ENCODE measurements at places on chromosomes 4 and X.

- DNase-seq: no peak
Measured at GRCh38 chr4:80425124-80426100, 89.9 kb downstream of the CFAP299 start.

DNA sequence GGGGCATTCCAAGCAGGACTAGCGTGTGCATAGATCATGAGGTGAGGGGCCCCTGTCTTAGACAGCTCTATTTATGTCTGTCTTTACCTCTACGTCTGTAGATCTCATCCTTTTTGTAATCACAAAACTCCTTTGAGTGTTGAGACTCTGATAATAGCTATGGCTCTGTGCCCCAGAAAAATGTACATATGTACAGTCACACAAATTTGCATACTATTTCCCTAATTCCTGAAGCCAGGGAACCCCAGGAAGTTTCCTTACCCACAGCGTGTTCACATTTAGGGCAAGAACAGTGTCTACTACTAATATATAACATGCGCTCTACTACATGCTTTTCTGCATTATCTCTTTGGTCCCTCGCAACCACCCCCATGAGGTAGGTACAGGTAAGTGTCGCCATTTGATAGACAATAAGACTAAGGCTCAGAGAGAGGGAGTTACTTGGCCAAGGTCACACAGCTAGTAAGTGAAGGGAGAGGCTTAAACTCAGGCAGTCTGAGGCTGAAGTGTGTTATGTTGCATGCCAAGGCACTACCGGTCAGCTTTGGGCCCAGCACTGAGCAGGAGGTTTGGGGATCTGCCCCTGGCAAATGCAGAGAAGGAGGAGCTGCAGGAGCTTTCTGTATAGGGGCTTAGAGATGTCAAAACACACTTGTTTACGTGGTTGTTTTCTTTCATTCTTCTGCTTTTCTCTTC lies 21.0 kb upstream of the CITED1 start:
- no peak for DNase-seq

GRCh38 chrX:148681605-148682004 lies 181.2 kb downstream of the AFF2 start:
- no peak for DNase-seq

DNA sequence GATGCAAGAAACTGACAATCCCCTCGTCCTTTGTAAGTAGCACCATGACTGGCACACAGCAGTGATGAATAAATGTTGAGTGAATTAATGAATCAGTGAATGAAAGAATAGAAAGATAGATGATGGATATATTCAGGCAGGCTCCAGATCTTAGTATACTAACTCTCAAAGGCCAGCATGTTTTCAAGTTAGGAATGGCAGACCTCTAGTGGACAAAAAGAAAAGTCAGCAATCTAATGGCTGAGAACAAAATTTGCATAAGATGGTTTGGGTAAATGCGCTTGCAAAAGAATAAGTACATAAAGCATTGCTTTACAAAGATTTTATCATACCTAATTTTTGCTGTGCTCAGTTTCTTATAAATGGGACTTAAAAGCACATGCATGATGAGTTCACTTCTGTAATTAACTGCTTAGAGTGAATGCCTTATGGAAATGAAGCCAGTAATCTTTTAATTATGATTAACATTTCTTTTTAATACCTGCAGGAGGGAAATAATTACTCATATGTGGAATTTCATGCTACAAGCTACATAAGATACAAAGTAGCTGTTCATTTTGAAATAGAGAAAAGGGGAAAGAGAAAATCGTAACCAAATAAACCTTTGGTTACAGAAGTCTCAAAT lies 126.9 kb upstream of the GPRIN3 start:
- DNase-seq: peak; percentile 12

- DNase-seq: no peak
Measured at GRCh38 chrX:1442016-1442665, 10.6 kb downstream of the ASMTL start.

- DNase-seq: no peak
Measured at GRCh38 chr4:16140231-16140878, 56.5 kb upstream of the PROM1 start.

- DNase-seq: no peak
Measured at GRCh38 chrX:4193500-4194155, 480.2 kb upstream of the PRKX start.

DNA sequence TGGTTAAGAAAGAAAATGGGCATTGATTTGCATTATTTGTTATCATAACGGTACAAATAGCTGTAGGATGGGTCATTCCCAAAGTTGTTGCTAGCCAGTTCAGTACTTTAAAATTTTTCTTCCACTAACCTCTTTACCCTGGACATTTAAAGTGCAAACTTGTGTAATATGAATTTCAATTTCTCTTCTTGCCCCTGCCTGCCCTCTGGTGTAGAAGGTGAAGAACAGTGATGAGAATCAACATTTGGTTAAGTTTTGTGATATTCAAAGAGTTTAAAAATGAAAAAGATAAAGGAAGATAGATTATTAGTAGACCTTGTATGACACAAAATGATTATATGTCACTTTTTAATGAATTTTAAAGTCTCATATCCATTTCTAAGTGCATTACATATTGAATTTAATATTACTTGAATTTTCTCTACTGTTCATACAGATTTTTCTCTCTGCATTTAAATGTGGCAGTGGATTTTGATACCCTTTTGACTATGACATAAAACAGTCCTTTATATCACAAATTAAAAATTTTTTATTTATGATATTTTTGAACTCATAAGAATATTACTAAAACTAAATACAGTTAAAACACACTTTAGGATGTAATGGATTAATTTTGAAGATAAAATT lies 337.7 kb downstream of the BMPR1B start:
- no peak for DNase-seq

GRCh38 chr4:76562836-76563453 lies 127.9 kb downstream of the SHROOM3 start:
- no peak for DNase-seq
